ENCODE measurements at places on chromosomes 12 and 14.

- peak; percentile 18 for DNase-seq
Observed at GRCh38 chr12:119544765-119545625, 48.6 kb upstream of the TMEM233 start.

DNA sequence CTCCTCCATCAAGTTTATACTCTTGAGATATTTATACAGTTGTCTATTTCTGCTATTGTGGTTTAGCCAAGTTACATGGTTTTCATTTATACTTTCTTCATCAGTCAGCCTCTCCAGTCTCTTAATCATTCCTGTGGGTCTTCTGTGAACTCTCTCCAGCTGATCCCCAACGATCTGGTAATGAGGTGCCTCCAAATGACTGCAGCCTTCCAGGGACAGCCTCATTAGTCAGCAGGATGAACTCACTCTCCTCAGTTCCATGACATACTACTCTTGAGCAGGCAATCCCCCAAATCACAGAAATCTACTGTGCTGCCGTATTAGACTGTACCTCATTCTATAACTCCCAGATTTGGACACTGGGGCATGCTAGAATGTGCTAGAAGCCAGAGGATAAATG lies 15.3 kb downstream of the AREL1 start:
- no peak for DNase-seq

DNA sequence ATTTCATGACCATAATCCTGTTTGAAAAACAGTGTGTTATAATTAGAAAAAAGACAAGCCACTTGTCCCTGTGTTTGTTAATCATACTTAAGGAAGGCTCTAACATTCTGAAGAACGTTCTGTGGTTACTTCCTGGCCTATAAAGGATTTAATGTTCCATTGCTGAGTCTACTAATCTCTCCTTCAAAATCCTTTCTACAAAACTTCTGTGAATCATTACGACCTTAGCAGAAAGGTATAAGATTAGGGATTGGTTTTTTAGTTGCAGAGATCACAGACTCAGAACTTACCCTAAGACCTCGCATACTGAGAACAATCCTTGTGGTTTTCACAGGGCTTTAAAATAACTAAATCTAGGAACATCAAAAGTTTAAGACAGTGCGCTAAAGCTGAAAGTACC lies 48.3 kb downstream of the TMCC3 start:
- DNase-seq, result no peak

DNA sequence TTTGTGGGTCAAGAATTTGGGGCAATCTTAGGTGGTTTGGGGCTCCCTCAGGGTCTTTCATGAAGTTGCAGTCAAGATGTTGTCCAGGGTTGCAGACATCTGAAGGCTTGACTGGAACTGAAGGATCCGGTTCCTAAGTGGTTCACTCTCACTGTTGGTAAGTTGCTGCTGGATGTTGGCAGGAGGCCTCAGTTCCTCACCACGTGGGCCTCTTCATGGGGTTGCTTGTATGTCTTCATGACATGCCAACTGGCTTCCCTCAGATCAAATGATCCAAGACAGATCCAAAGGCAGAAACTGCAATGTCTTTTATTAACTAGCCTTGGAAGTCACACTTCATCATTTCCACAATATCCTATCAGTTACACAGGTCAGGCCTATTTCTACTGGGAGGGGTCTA lies 49.2 kb downstream of the ARF6 start:
- DNase-seq, result no peak

- no peak for DNase-seq
Observed at GRCh38 chr14:89137526-89138163, 279.4 kb downstream of the FOXN3 start.

DNA sequence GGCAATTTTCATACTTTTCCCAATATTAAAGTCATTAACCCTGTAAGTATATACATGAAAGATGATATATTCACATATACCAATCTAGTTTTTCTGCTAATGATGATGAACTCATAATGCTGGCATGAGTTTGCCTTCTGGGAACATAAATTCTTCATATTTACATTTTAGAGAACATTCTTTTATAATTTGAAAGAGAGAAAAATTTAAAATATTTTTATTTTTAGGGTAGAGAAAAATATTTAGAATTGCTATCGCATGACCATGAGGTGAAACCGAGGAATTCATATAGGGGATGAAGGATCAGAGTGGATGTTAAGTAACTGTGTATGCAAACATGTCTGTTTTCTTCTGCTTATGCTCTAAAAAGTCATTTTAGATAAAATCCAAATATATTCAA lies 825.3 kb upstream of the FLRT2 start:
- no peak for DNase-seq

GRCh38 chr12:45560689-45561088 lies 168.8 kb upstream of the ARID2 start:
- no peak for DNase-seq

DNA sequence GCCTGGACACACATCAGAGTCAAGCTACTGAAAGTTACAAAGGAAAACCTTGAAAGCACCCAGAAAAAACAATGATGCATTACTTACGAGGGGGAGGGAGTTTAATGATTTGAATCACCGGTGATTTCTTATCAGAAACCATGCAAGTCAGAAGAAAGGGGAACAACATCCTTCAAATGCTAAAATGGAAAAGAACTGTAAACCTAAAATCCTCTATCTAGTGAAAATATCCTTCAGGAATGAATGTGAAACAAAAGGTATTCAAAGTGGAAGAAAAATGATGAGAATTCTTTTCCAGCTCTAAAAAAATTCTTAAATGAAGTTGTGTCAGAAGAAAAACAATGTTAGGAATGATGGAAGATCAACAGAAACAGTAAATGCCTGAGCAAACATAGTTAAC lies 16.8 kb downstream of the SCAF11 start:
- DNase-seq, result no peak

DNA sequence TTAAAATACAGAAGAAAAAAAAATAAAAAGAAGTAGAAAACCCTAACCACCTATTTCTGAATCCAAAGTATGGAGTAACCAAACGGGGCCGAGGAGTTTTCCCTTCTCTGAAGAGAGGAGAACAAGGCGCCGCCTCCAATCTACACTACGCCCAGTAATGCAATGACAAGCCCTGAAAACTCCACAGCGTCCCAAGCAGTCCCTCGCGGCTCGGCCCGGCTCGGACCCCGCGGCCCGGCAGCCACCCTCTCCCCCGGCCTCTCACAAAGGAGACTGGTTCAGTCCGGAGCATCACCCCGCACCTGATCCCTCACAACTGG lies 371 bp downstream of the CHD8 start:
- no peak for DNase-seq

DNA sequence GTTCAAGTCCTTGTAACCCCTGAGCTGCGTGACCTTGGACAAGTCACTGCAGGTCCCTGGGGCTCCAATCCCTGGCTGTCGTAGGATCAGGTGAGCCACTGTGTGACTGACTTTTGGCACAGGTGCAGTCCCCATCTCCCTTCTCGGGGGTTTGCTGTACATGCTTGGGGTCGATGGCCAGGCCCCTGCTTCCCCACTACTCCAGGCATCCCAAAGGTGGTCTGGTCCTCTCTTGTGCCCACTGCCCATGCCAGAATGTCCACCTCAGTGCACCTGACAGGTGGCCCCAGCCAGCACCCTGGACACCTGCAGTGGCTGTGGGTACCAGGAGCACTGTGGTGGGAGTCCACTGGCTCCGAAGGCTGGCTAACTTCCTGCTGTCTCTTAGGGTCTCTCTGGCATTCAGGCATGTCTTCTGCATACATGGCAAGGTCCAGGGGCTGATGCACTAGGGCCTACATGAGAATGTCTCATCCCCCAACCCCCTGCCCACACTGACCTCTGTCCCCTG lies 14.7 kb downstream of the FOXN4 start:
- DNase-seq, result no peak

GRCh38 chr14:52852810-52853521 lies 61.6 kb upstream of the GNPNAT1 start:
- DNase-seq, result no peak

- DNase-seq, result no peak
Observed at GRCh38 chr12:67758521-67758920, 110.0 kb downstream of the DYRK2 start.

- no peak for DNase-seq
Observed at GRCh38 chr14:47389535-47389934, 285.9 kb downstream of the MDGA2 start.

DNA sequence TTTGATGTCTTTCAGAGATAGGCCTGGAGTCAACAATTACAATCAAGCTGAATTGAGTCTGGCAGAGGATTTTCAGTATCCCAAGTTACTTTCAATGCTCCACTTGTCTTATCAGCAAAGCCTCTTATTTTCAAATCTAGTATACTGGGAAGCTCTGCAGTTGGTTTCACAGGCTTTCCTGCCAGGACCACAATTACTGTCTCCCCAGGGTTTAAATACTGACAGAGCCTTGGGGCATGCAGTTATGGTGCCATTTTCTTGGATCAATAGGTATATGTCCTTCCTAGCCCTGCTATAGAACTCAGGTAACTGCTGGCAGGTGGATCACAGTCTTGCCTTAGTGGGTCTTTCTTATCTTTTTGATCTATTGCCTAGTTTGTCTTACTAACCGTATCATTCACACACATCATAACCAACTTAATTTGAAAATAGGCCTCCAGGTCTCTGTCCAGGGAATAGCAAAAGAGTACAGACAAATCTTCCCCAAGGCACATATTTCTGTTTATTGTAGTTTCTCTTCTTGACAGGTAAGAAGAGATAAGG lies 22.4 kb upstream of the RNU6-8 start:
- DNase-seq, result no peak

- no peak for DNase-seq
Observed at GRCh38 chr12:5807514-5808219, 137.4 kb downstream of the ANO2 start.

DNA sequence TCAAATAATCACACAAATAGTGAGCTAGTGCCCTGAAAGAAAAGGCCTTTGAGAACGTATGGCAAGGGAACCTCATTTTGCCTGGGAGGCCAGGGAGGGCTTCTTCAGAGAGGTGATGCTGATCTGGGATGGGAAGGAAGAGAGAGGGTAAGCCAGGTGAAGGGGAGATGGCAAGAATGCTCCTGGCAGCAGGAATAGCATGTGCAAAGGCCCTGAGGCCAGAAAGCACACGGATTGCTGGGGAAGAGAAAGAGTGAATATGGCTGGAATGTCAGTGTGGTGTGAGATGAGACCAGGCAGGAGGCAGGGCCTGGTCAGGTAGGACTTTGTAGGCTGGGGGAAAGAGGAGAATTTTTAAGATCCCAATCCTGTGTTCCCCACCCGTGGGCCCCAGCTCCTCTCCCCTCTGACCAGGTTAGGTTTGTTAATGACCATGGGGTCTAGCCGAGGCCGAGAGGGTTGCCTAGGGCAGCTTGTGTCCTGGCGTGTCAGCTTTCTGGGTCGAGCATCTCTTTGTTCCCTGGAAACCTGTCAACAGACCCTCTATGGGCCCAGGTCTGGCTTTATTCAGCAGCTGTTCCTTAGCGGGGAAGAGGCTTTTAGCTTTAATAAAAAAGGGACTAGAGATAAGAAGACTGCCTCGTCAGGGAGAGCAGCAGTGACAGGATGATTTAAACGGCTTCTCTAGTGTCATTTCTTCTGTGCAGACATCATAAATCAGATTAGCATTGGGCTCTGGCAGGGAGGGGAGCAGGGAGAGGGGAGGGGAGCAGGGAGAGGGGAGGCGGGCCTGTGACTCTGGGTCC lies 123.4 kb downstream of the ADCK1 start:
- DNase-seq, result no peak

GRCh38 chr14:22689199-22689598 lies 45.0 kb upstream of the OR6J1 start:
- DNase-seq, result no peak

DNA sequence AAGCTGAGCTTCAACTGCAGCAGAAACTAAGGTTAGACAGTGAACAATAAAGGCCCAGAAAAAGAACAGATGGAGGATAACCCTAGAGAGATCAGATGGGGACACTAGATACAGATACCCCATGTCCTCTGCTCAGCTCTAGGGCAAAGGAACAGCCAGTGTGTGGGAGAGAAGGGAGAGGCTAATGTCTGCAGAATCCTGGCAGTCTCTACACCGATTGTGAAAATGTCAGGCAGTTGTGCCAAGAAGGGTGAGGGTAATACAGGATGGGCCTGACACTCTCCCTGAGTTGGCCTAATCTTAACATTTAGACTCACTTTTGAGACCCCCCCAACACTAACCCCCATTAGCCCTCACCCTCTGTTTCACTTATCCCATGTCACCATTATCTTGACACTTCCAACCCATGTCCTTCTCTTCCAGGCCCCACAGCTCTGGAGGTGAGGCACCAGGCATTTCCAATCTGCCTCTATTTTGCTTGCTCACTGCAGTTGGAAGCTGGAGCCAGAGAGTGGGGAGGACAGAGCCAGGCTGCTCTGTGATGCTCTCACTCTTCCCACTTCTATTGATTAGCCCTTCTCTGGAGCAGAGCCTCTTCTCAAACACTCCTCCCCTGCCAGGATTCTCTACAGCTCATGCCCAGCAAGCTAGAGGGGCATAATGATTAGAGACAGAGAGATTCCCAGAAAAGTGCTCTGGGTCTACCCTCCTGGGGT lies 3.0 kb upstream of the BLOC1S1 start:
- DNase-seq, result no peak

DNA sequence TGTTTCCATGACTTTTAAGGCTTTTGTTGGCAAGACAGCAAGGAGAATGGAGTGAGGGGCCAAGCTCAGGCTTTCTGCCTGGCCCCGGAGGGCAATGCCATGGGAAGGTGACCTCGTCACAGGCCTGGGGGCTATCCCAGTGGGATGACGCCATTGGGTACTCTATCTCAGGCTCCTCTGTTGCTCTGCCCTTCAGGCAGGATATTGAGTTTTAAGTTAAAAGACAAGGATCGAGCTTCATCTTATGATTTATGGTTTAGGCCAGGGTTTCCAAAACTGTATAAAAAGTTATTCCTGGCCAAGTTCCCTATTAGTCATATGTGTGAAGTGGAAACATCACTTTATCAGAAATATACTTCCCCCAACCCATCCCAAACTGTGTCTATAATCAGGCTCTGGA lies 127.7 kb downstream of the ZFP36L1 start:
- no peak for DNase-seq

Data from stimulated activated CD4-positive, alpha-beta T cell treated with anti-CD3 and anti-CD28 coated beads, Interleukin-1b, Interleukin-23, amount 100 ng/mL, for 1 hour (primary cell).